ENCODE measurements at places on chromosomes 7 and 10.

DNA sequence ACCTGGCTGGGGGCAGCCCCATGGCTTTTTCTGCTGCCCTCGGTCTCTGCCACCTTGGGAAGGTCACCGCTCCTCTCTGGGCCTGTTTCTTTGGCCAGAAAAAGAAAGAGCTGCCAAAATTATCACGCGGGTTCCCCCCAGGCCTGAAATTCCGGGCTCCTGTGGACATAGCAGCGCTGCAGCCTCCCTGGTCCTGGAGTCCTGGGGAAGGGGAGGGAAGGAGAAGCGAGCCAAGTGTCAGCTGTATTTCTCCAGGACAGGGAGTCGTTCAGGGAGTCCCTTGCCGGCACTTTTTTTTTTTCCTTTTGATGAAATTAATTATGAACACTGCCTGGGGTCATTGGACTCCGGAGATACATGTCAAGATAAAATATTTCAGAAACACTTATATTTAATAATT lies 152.3 kb upstream of the GPR26 start:
- no peak for DNase-seq

- DNase-seq = no peak
Measured at GRCh38 chr7:113955157-113955556, 36.3 kb upstream of the PPP1R3A start.

GRCh38 chr7:11343136-11343535 lies 369.5 kb downstream of the PHF14 start:
- DNase-seq = no peak

DNA sequence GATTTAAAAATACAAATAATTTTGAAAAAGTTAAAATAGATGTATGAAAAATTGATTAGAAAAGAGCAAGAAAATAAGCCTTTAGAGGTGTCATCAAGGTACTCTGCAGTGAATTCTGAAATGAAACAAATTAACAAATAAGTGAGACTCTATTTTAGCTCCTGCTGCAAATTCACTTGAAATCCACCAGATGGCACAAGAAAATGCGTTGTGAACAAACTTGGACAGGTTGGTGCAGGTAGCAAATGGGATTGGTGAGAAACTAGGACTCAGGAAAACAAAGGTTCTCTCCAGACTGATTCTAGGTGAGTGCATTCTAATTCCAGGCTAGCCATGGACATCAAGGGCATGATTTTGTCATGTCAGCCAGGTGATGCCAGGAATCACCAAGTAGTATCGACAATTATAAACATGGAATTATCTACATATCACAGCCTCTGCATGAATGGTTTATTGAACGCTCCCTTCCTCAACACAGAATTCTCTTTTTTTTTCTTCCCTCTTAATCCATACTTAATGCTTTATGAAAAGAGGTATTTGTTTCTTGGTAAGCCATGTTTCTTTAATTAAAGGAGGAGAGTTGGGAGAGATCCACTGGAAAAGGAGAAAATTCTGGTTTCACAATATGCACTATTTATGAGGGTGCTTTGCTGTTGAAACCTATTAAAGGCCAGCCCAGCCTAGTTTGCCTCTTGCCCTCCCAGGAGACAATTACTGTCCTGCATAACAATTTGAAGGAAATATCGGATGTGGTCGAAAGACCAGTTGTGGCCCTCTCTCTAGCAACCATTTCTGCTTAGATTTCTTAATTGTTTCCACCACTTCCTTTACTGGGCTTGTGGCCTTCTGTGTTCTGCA lies 118.1 kb downstream of the ZNF365 start:
- peak; percentile 21 for DNase-seq

DNA sequence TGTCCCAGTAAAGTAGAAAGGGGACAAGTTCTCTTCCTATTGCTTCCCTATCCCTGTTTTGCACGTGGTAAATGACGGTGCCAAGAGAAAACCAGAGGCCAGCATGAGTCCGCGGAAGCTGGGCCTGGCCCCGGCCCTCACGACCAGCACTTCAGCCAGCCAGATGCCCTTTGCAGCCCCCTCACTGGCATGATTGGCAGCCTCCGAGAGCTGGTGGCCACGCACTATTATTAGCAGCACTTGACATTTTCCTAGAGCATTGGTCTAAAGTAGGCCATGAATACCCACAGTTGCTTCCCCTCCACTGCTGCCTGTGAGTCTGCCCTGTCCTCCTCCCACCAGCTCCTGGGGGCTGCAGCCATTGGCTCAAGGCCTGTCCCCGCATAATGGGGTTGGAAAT lies 369.1 kb downstream of the PLXNA4 start:
- DNase-seq = no peak

- no peak for DNase-seq
Measured at GRCh38 chr10:58892031-58892531, 284.4 kb upstream of the PHYHIPL start.

DNA sequence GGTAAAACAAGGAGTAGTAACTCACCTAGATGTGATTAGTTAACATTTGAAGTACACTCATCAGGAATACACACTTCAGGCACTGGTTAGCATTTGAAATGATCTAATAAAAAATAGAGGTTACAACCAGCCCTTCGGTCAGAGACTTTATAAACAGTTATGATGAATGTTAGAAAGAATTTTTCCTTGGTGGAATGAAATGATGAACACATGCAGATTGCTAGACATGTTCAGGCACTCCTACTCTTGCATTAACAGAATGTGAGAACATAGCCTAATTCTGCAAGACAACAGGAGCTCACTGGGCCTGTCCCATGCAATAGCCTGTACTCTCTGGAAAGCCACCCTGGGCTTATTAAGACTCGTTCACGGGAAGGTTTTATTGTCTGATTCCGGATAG lies 47.3 kb upstream of the TECTB start:
- DNase-seq = no peak

GRCh38 chr10:33152146-33152545 lies 182.3 kb downstream of the NRP1 start:
- DNase-seq = no peak

- no peak for DNase-seq
Measured at GRCh38 chr7:112484671-112485167, 3.9 kb downstream of the LSMEM1 start.

- DNase-seq = no peak
Measured at GRCh38 chr7:46147871-46148270, 226.8 kb upstream of the IGFBP3 start.

- DNase-seq = no peak
Measured at GRCh38 chr10:76631884-76632766, 1005.5 kb downstream of the KCNMA1 start.

DNA sequence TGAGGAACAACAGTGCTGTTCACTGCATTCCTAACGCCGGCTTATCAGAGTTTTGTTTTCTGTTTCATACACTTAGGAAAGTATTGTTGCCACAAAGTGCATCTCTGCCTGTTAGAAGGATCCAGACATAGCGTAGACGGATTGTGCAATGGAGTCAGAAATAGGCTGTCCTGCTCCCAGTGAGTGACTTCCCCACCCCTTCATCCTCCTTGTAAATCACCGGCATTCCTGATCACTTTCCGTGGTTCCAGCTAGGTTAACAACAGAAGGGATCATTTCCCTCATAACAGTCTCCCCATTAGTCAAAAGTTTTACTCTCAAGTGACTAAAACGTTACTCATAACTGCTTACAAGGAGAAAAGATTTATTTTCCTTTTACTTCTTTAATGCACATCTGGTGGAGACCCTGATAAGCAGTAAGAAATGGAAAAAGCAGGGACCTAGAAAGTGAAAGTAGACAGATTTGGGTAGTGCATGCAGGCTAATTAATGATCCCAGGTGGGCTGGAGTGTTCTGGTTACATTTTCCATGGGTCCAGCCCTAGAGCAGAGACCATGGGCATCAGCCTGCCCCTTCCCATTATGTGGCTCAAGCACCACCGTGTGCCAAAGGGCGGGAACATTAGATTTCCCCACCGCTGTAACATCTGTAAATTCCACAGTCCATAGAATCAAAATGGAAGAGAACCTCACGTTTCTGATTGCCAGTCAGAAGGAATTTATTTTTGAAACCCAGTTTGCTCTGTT lies 395.1 kb upstream of the GALNT17 start:
- DNase-seq = no peak

GRCh38 chr10:111445667-111446066 lies 368.8 kb downstream of the ADRA2A start:
- no peak for DNase-seq

- DNase-seq = no peak
Measured at GRCh38 chr7:45278763-45279398, 121.3 kb downstream of the RAMP3 start.
